Renal cortex interstitium (tissue), 15 donors: ENCODE measurements at places on chromosomes 2 and 18.

DNA sequence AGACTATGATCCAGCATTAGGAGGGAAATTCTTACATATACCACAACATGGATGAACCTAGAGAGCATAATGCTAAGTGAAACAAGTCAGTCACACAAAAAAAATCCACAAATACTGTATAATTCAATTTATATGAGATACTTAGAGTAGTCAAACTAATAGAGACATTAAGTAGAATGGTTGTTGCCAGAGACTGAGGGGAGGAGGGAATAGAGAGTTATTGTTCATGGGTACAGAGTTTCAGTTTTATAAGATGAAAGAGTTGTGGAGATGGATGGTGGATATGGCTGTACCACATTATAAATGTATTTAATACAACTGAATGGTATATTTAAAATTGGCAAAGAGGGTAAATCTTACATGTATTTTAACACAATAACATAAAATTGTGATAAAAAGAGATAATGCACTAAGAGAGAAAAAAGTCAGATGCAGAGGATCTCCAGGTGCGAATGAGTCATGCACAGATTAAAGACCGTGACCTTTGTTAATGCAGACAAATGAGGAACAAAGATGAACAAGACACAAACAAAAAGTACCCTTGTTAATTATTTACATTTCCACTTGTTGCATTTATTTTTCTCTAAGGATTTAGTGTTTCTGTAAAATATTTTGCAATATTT, 541.7 kb upstream of the MEX3C start:
- no peak for DNase-seq

- DNase-seq: no peak
Observed at GRCh38 chr2:129274918-129275317, 704.5 kb upstream of the RAB6C start.

- DNase-seq: no peak
Observed at GRCh38 chr2:72386288-72386687, 238.6 kb upstream of the CYP26B1 start.

DNA sequence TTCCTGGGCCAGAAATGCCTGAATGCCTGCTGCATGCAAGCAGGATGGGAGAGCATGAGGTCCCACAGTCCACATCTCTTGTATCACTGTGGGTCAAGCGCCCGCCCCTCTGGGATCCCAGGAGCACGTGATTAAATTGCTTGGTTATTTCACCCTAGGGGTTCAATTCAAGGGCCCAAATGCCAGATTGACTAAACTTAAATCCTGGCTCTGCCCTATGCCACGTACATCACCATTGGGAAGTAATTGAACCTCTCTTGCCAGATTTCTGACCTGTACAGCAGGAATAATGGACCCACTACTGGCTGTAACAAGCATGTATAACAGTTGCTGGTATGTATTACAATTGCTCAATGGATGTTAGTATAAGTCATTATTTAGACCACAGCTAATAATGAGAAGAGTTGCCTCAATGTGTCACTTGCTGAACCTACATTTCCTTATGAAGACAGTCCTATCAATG, 19.9 kb downstream of the FHL2 start:
- DNase-seq: no peak

DNA sequence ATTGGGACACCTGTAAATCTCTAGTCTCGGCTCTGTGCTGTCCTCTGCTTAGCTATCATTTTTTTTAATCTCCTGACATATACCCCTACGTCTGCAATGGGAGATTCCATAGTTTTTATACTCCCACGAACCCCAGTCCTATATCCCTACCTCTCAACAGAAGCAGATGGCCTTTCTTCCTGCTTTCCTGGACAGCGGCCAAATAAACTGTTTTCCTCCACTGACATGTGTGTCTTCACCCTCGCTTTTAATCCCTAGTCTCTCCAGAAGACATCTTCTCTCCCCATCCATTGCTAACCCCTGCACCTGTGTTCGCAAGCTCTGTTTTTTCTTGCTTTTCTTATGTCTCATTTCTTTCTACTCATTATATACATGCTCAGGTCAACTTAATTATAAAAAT, 395.4 kb downstream of the EPHA4 start:
- no peak for DNase-seq

- DNase-seq: no peak
Observed at GRCh38 chr2:240499309-240500301, 58.2 kb downstream of the ANKMY1 start.

GRCh38 chr2:216546641-216547403, 48.2 kb downstream of the RPL37A start:
- no peak for DNase-seq

- DNase-seq: no peak
Observed at GRCh38 chr2:104847586-104848160, 6.2 kb upstream of the POU3F3 start.

- no peak for DNase-seq
Observed at GRCh38 chr18:28771849-28772248, 594.9 kb upstream of the CDH2 start.

DNA sequence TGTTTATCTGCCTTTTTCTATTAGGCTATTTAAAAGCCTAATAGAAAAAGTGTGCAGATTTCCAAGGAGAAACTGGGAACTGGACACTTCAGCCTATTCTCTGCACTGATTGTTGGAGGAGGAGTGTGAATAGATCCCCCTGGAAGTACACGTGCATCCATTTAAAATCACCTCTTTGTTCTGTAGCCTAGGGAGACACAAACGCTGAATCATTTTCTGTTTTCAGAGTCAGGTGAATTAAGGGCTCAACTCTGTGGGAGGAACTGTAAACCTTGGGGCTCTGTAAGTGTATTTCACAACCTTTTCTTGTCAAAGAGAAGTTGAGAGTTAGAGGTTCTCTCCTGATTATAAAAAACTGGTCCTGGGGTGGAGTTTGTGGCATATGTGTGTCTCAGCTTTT, 159.7 kb downstream of the SPAG16 start:
- DNase-seq: no peak

DNA sequence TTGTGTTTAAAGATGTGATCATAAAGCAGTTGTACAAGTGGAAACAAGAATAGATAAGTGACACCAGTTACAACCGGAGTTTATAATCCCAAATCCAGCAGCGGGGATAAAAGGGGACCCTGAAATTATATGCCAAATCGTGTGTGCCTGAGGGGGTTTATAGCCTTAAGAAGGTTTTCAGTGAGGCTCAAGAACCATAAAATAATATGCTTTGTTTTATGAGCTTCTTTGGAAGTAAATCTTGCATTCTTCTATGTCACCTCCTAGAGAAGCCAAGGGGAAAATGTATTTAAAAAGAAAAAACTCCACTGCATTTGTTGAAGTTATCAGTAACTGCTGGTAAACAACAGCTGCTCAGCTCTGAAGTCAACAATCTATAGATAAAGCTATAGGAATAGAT, 25.8 kb upstream of the MAP3K20 start:
- no peak for DNase-seq

DNA sequence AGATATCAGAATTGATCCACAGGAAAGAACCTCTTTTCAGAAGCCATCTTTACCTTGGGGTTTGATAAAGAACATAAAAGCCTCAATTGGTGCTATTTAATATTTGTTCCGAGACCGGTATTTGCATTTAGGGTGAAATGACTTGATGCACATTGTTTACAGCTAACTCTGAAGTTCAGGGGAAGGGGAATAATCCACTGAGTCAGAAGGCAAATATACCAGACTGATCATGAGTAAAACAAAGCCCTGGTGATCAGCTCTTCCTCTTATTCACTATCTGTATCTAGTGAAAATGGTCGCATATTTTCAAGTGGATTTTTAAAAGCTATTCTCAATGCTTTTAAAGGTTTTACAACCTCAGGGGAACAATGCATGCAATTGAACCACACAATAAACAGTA, 53.0 kb upstream of the ATP8B1 start:
- DNase-seq: no peak

GRCh38 chr2:65291216-65292105, 63.8 kb downstream of the ACTR2 start:
- no peak for DNase-seq

DNA sequence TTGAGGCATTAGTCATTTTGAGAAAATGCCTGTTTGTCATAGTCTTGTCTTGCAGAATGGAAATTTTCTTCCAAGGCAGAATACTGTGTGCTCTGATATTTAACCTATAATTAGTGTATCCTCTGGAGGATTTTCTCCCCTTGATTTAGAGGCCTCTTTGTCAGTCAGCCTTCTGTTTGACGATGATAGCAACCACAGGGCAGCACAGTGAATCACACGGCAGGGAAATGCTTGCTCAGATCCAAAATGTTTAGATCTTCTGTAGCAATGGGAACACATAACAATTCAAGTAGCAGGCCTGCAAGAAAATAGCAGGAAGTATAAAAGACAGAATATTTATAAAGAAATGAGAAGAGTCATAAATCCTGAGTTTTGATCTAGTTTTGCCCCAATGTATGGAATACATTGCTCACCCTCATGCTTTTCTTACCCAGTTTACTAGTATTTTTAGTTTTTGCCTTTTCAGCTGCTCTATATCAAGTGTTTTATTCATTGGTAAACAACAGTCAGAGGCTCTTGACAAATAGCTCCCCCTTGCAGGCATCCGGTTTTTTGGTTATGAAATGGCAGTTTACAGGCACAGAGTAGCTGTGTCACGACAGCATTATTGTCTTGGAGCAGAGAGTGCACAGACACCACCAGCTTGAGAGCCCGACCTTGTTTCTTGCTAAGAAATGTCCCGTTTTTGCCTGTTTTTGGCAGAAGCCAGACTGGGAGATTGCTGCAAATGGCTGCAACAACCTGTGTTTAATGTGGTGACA, 185.1 kb downstream of the MYO3B start:
- DNase-seq: no peak

DNA sequence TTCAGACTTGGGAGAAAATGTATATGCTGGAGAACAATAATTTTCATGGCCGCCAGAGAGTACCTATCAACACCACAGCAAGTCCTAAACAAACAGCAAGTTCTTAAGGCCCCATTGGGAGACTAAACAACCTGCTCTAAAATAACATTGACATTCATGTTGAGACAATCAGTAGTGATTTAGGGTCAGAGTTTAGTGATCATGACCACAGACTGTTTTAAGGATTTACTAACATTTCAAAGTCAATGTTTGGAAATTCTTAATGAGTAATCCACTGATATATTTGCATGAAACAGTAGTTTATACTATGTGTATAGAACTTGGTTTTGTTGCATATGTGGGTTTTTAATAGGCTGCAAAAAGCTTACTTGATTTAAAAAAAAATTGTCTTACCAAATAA, 34.7 kb downstream of the RASGRP3 start:
- DNase-seq: no peak

GRCh38 chr2:96535331-96535730, 1.2 kb upstream of the ARID5A start:
- DNase-seq: no peak

DNA sequence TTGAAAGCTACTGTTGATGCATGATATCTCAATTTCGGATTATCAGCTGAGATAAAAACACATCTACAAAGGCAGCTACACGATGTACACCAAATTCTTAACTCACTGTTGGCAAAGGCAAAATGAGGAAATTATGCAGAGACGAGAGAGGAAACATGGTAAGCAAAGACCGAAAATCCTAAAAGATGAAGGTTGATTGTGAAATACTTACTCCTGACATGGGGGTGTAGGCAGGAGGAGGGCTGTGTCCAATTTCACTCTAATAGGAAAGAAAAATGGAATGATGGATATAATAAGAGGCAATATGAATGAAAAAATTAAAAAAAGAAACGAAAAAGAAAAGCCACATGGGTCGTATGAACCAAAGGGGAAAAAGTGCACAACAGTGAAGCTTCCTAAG, 831.3 kb downstream of the CPS1 start:
- DNase-seq: no peak

GRCh38 chr2:197908990-197909776, 104.8 kb downstream of the PLCL1 start:
- no peak for DNase-seq

DNA sequence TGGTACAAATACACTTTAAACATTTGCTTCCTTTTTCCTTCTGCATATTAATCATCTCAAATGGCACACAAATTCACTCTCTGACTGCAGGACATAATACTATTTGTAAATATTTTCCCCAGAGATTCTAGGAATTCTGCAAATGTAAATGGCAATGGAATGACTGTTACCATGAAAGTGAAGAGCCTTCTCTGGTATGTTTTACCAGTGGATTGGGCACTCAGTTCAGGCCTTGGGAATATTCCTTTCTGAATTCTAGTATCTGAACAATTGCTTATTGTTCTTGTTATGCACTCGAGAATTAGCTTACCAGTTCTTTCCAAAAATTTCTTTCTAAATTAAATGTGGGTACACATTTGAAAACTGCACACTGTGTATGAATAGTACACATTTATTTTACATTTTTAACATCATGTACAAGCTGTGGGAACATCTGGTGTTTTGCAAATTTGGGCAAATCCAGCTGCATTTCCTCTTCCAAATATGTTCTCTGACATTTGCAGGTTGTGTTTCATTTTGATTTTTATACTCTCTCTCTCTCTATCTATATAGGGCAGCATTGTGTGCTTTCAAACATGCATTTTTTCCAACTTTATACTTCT, 289.1 kb downstream of the NBAS start:
- no peak for DNase-seq

- DNase-seq: no peak
Observed at GRCh38 chr18:65133610-65134009, 617.2 kb upstream of the CDH7 start.

DNA sequence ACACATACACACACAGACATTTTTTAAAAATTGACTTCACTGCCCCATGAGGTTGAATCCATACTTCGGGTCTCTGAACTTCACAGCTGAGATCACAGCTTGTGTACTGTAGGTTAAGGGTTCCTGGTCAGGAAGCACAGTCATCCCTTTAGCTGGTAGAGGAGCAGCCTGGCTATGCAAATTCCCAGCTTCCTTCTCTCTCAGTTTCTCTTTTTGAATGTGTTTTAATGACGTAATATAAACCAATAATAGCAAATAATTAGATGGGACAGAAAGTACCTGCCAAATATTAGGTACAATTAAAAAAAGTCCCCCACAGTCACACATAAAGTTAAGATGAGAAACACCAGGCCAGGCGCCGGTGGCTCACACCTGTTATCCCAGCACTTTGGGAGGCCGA, 178.7 kb downstream of the ZNF385B start:
- DNase-seq: no peak

DNA sequence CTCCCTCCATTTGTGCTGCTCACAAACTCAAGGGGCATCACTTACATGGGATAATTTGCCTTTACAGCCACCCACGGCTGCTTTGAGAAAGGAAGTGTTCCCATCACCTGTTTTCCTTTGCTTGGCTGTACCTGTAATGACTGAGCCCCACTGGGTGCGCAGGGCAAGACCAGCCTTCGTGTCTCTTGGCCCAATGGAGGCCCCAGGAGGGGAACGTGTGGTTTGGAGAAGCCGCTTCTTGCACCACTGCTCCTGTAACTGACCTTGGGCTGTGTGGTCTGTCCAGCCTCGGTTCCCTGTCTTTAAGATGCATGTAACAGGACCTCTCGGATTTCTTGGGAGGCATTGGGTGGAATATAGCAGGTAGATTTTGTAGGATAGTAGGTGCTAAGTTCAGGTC, 41.1 kb downstream of the LDLRAD4 start:
- no peak for DNase-seq
